SK-N-SH treated with all-trans-retinoic acid at 6 μM for 48 hours (cell line): ENCODE measurements at places on chromosomes 5 and 9.

GRCh38 chr5:50965654-50966375 lies 299.4 kb downstream of the PARP8 start:
- ATAC-seq: no peak

GRCh38 chr9:124099860-124100259 lies 88.3 kb downstream of the LHX2 start:
- no peak for ATAC-seq

- ATAC-seq: no peak
Measured at GRCh38 chr9:34098307-34098706, 28.2 kb downstream of the DCAF12 start.

GRCh38 chr9:133050142-133050541 lies 11.6 kb upstream of the CEL start:
- ATAC-seq: no peak

DNA sequence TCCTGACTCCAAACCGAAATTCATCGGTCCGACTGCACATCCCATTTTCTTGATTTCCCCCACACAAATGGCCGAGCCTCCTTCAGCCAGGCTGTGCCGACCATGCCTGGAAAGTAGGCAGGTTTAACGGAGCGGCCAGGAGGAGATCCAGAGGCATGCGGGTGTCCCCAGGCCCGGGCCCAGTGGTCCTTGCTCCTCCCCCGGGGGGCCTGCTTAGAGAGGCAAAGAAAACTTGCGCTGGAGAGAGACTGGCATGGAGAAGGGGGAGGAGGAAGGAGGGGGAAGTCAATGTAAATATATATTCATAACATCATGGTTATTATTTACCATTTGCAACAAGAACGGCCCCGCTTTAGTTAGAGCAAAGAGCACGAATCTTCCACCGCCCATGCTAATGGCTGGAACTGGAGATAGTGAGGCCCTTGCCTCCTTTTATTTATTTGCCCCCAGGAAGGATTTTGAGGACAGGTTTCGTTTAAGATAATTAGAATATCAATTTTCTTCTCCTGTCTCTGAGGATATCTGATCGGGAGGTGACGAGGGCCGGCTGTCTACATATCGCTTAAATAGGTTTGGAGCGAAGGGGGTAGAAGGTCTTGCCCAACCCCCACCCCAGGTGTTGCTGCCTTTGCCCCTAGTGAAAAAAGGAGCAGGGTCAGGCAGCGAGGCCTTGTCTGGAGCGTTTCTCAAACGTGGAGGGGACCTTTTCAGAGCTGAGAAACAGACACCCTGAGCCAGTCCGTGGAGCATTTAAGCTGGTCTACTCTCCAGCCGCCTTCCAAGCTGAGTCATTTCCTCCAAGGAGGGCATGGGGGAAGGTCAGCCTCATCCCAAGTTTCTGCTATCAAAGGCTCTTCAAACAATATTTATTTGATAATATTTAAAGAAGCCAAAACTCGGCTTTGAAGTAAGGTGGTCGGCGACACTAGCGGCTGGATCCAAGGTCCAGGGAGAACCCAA lies 2.5 kb downstream of the BARHL1 start:
- peak; percentile 30; the same call in 1 of the 3 replicates for ATAC-seq

DNA sequence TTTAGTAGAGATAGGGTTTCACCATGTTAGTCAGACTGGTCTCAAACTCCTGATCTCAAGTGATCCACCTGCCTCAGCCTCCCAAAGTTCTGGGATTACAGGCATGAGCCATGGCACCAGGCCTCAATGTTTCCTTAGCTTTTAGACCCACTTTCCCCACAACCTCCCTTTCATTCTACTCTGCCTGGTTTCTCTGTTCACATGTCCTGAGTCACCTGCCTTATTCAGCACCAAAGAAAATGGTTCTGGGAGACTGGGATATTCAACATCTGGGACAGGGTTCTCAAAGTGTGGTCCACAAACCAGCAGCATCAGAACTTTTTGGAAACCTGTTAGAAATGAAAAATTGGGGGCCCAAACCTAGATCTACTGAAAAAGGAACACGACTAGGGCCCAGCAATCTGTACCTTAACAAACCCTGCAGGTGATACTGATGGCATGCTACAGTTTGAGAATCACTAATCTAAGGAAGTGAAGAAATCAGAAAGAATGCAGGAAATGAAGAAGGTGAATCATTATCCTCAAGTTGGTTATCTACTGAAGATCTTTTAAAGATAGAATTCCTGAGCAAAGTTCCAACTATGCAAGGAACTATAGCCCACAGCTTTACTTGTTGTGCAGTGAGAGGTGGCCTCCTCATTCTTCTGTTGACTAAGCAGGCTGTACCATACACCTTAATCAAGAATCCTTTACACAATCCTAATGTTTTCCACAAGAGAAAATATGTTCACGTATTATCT lies 51.8 kb upstream of the CTNNAL1 start:
- peak; percentile 83 for ATAC-seq

DNA sequence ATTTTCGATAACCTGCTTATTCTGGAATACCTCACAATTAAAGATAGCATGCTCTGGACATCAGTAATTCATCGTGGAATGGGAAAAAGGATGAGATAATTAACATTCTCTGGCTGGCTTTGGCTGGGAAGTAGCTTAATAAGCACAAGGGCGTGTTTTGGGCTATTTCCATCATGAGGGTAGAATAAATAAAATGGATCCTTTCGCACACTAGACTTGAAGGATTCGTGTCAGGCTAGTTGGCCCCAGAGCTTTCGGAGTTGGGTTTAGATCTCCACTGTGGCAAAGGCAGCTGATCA lies 151.2 kb upstream of the ADRA1B start:
- peak; percentile 18; the same call in 2 of the 3 replicates for ATAC-seq
